ENCODE measurements at places on chromosomes 5 and 9. TPM values are rescaled to one million over a fixed set of nuclear protein-coding genes. Genes with fewer than 3 reads are reported as not detected.

The LCN1 gene
- total RNA-seq = not detected

The FAM13B gene
- total RNA-seq = 29.6 TPM

The EMB gene
- 156 TPM for total RNA-seq

The CHMP5 gene
- 48.4 TPM for total RNA-seq

The INSL6 gene
- total RNA-seq = not detected

The MAP1B gene
- total RNA-seq = 0.02 TPM
